Activated CD4-positive, alpha-beta T cell treated with anti-CD3 and anti-CD28 coated beads for 36 hours (primary cell): ENCODE measurements at places on chromosomes 6 and 20. TPM values are rescaled to one million over a fixed set of nuclear protein-coding genes. Genes with fewer than 3 reads are reported as not detected.
A peak's percentile ranks its signal among the peaks of the same experiment; 100 is the strongest.

The CALHM5 gene
- not detected for total RNA-seq

The TAGAP gene
- total RNA-seq, result 44.8 TPM

The EPPIN gene
- not detected for total RNA-seq

DNA sequence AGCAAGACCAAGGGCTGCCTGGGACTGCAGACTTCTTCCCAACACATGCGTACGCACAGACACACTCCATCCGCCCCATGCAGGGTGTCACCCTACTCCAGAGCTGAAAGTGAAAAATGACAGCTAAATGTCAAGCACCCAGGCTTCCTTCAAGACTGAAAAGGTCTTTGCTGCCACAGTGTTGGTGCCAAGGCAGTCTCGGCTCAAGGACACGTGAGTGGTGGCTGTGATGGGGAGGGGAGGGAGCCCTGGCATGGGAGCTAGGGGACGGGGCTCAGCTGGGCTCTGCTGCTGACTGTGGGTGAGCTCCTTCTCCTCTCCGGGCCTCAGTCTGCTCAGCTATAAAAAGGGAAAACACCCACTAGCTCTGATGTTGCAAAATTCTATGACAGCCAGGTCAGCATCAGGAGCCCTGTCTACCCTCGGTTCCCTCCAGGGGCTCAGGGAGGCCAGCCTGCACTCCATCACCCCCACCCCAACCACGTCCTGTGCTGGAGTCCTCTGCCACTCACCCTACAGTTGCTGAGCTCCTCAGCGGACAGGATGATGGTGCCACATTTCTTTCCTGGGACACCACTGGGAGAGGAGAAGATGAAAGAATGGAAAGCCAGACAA, 47.6 kb downstream of the CPNE5 start:
- no peak for DNase-seq

The UNC93A gene
- total RNA-seq, result not detected

The GABRR2 gene
- total RNA-seq, result 0.14 TPM

The MED20 gene
- 19.4 TPM for total RNA-seq

GRCh38 chr20:34691838-34692237, 12.3 kb upstream of the TP53INP2 start:
- DNase-seq, result no peak

- DNase-seq, result peak; percentile 68
These were observed 75.7 kb upstream of the BHLHE23 start for GRCh38 chr20:63082308-63082938.

DNA sequence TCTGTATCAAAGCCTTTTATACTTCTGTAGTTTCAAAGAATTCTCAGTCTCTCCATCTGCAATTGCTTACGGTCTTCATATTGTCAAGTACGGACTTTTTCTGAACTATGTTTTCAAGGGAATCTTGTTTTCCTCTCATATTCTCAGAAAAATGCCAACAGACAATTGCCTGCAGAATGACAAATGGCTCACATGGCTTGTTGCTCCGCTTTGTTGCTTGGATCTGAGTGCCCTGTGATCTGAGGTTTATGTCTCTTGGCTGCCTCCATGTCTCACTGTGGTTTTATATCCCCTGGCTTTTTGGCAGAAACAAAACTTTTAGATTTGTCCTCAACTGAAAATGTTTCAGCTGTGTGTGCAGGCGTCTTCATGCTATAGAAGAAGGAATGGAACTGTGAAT, 285.4 kb upstream of the CHD6 start:
- no peak for DNase-seq

DNA sequence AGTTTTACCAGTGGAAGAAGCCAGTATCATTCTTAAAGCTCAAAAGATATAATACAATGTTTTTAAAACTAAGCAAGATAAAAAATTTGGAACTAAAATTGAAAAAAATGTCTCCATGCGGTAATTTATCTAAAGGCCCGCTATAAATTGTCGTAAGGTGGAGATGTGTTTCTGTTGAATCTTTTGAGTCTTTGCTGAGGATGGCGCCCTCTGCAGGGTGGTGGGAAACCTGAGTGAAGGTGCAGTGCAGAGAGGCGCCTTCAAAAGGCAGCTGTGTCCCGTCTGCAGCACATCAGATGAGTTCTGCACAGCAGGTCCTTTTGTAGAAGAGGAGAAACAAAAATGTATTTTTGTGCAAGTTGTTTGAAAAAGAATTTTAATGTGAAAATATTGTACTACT, 29.4 kb upstream of the KIF25 start:
- peak; percentile 65 for DNase-seq

DNA sequence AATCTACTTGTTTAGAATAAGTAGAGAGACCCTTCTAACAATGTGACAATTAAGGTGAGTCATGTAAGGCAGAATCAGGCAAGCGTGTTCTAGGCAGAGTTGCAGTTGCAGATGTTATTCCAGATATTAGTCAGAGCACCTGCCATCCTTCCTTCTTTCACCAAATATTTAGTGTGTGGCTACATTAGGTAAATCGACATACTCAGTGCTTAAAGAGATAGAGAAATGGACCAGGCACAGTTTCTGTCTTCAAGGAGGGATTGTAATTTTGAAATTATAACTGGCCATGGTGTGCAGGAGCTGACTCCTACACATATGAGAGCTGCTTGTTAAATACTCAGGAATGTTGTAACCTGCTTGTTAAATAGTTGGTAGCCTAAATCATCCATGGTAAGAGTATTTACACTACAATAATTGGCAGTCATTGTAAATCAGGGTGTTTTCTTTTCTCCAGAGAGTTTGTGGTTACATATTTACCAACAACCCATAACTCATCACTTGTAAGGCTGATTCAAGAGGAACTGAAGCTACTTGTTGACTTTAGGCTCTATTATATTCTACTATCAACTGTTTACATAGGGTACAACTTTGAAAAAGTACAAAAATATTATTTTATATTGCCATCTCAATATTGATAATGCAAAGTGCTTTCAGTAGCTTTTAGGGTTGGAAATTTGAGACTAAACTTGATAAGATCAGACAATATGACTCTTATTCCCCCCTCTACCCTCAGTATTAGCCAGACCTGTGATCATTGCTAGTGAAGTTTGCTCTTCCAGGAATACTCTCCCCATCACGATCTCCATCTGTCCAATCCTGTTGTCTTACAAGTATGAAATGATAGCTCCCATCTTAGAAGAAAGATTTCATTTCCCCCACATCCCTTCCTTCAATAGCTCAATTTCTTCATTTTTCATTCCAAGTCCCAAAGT, 607.1 kb downstream of the COL12A1 start:
- DNase-seq, result no peak

GRCh38 chr6:41608443-41609151, 29.7 kb upstream of the MDFI start:
- no peak for DNase-seq

The RTN4IP1 gene
- 9.3 TPM for total RNA-seq

The DDX43 gene
- total RNA-seq, result 0.66 TPM

DNA sequence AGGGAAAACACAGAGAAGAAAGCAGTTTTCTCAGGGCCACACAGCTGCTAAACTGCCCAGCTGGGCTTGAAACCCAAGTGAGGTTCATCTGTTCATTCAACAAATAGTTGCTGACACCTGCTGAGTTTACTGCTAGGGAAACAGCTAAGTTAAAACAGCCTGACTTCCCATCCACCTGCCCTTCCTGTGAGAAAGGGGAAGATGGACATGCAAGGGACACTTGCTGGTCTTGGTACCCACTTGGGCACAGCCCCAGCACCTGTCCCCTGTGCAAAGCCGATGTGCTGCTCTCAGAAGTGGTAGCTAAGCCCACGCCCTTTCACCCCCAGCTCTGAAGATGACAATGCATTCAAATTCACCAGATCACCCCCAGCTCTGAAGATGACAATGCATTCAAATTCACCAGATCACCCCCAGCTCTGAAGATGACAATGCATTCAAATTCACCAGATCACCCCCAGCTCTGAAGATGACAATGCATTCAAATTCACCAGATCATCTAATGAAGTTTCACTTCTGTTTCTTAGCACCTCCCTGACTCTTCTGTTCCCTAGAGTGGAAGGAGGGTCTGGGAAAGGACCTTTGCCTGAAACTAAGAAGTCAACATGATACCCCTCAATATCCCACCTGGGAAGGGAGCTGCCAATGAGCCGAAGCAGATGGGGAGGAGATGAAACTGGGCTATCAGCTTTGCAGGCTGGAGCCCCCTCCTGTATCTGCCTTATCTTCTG, 46.0 kb upstream of the TOP1 start:
- no peak for DNase-seq

The PTCRA gene
- not detected for total RNA-seq

- peak; percentile 59 for DNase-seq
These were observed 1.6 kb downstream of the INSM1 start for GRCh38 chr20:20369250-20370093.

DNA sequence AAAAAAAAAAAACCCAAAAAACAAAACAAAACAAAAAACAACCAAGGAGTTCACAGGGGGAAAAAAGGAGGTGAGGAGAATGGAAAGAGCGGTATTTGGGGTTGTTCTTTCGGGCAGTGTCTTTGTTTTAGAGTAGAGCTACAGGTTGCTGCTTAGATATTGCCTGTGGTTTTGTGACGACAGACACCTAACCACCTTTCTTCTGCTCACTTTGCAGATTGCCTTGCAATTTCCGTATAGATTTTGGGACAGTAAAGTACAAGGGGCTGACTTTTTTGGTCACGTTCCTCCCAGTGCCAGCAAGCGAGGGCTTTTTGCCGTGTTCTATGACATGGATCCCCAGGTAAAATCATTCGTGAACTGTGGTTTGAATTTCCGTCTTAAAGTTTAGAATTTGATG, 50.9 kb downstream of the DEK start:
- DNase-seq, result no peak

DNA sequence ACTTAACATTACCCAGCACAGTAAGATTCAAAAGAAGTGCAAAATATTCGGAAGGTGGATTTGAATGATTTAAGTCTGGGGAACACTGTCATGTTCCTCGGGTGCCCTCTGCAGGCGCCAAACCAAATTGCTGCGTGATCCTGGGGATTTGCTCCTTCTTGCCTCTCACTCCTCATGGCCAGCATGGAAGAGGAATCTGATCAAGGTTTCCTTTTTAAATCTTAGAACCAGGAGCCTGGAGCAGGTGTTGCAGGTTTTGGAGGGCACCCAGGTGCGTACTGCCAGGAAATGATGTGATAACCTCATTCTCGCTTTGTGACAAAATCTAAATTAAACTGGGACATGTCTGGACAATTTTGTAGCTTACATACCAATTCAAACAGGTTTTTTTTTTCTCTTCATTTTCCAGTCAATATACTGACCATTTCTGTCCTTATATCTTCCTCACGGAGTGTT, 8.1 kb upstream of the PFDN4 start:
- peak; percentile 81 for DNase-seq

DNA sequence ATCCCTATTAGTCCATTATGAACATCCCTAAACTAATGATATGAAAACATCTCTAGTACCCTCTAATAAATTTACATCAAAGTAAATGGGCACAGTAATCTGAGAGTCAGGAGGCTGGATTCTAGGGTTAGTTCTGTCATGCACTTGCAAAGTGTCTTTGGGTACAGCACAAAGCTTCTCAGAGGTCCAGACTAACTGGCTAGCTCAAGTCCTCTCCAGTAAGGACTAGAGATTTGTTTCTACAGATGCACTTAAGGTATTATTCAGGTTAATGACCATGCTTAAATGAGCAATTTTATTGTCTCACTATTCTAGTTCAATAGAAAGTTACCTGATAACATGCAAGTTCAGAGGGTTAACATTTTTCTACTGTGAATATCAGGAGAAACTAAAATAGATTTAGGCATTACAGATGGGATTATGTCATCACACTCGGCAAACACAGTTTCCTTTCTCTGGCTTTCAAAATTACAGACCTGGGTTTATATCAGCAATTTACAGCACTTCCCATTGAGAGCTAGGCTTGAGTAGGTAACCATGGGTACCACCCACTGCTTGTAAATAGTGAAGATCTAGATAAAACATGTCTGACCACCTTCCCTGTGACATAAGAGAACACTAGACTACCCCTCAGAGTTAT, 402.9 kb upstream of the RUNX2 start:
- peak; percentile 22 for DNase-seq

GRCh38 chr20:18360635-18361034, 72.3 kb downstream of the ZNF133 start:
- no peak for DNase-seq

DNA sequence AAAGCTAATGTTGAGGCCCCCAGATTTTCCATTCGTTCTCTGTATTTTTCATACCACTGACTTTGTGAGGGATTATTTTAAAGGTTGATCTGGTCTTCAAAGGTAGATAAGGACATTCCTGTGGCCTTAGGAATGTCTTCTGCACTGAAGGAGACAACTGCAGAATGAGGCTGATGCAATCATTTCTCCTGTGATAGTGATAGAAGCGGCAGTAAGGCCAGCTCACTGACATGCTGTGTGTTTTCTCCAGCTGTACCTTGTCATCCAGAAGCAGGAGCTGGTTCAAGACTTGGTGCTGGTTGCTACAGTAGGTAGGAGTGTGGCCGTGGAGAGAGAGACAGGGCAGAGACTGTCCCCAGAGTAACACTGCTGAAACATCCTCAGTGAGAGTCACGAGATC, 53.8 kb downstream of the DCBLD1 start:
- DNase-seq, result no peak

GRCh38 chr6:48412656-48413055, 301.7 kb upstream of the PTCHD4 start:
- DNase-seq, result no peak

DNA sequence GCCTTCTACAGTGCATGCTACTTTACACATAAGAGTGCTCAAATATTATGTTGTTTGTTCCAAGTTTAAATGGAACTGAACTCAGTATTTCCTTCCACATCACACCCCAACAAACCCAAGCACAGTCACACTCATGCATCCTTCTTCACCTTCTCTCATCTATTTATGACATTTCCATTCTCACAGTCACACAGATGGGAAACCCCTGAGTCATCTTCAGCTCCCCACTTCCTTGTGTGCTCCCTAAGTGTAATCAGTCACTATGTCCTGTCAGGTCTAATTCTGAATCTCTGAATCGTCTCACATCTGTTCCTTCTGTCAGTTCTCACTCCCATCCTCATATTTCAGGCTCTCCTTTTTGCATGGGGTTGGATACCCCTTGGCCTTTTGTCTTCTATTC, 96.0 kb downstream of the RIMS1 start:
- DNase-seq, result no peak

DNA sequence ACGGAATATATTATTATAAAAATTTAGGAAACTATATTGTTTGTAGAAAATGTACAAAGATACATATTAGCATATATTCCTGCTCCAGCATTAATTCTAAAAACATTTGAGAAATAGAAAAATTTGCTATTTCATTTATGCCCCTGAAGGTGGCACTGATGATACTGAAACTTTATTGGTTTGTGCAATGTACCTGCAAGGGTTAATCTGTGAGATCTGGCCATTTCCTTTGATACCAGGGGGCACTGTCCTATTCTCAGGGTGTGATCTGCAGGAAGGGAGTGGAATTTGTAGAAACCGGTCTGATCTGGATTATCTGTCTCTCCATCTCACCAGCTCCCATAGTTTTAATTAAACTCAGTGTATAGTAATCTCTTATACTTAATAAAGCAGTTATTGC, 625.1 kb upstream of the IMPG1 start:
- DNase-seq, result no peak

The LY6G6F gene
- not detected for total RNA-seq

GRCh38 chr6:680251-680650, 12.7 kb downstream of the EXOC2 start:
- no peak for DNase-seq

The CYP21A2 gene
- 0.47 TPM for total RNA-seq

The LST1 gene
- total RNA-seq, result 9.1 TPM
